Daoy (cell line): ENCODE measurements at places on chromosomes 5 and 9.
A peak's percentile ranks its signal among the peaks of the same experiment; 100 is the strongest.

DNA sequence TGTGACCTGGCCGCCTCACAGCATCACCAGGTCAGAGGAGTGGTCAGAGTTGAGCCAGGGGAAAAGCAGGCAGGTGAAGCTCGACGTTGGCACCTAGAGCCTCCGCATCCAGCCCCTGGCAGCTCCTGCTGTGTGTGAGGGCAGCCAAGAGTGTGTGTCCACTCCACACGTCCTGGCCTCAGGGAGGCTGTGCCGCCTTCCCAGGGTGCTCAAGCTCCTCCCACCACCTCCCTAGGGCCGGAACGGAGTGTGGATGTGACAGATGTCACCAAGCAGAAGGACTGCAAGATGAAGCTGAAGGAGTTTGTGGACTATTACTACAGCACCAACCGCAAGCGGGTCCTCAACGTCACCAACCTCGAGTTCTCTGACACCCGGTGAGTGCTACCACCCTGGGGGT is 72.5 kb downstream of the PHF2 start:
- DNase-seq: peak; percentile 0

GRCh38 chr9:121503444-121503843 is 3.8 kb upstream of the GGTA1 start:
- DNase-seq: no peak

DNA sequence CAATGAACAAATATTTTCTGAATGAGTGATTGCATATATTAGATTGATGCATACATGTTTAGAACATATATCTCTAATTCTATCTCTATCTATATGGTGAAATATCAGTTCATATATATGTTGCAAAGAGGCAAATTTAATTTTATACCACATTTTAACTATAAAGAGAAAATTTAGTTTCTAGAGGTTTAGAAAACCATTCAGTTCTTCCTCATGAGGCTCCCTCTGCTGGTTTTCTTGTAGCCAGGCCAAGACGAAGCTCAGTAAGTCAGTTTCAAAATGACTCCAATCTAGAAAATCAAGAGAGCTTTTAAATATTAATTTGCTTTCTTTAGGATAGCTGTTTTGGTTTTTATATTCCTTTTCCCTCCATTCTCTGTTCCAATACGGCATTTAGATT is 312.1 kb downstream of the TMEM232 start:
- DNase-seq: no peak

DNA sequence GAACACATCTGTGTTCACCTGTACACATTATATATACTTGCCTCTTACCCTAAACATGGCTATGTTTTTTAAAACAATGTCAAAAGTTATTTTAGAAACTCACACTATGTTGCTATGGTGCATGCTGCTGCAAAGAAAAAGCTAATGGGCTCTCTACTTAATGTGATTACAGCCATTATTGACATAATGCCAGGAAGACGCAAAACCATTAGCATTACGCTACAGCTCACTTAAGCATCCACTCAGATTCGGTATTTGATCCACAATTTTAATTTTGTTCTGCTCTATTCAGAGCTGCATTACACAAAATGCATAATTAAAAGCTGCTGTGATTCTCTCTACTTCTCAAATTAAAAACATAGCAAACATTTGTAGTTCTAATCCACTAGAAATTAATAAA is 395.2 kb downstream of the BNC2 start:
- DNase-seq: no peak

DNA sequence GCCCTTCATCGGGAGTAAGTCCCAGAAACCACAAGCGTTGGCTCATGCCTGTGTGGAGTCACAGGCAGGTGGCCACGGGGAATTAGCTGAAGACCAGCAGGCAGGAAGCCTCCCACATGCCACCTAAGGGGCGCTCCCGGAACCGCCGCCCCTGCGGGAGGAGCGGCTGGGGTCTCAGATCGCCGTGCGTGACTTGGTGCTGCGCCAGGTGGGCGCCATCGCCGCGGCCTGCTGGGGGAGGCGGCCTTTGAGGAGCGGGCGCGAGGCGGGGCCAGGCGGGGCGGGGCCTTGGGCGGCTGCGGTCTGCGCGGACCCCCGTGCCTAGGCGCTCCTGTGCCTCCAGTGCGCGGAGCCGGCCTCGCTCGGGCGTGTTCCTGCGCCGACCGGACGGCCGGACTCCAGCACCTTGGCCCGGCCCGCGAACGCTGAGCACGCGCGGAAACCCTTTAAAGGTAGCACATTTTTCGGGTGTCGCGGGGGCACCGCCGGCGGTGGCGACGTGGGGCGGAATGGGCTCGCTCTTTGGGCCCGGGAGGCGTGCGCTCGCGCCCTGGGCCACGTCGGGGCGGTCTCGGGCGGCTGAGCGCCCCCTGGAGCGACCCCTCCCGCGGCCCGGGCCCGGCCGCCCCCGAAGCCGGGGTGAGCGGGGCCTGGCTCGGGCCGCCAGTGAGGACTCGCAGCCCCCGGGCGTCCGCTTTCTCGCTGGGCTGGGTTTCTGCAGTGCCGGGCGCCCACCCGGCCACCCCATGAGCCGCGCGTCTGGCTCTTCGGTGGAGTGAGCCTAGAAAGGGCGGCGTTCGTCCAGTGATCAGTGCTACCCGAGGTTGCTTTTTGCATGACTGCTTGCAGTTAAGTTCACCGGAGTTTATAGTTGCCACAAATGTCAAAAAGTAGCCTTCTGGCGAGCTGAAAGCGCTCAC is 24.5 kb downstream of the LECT2 start:
- peak; percentile 77 for DNase-seq

GRCh38 chr9:81579381-81579780 is 110.0 kb downstream of the TLE1 start:
- no peak for DNase-seq

GRCh38 chr9:96327694-96328352 is 25.8 kb upstream of the HSD17B3 start:
- DNase-seq: peak; percentile 56
